ENCODE measurements at places on chromosomes 5 and 9.

GRCh38 chr5:171415115-171415730, 4.2 kb upstream of the FGF18 start:
- peak; percentile 41 for DNase-seq

- DNase-seq: peak; percentile 65
These were observed 19.3 kb downstream of the KCNIP1 start for GRCh38 chr5:170523142-170523551.

GRCh38 chr5:65981969-65982619, 55.7 kb downstream of the ERBIN start:
- no peak for DNase-seq

DNA sequence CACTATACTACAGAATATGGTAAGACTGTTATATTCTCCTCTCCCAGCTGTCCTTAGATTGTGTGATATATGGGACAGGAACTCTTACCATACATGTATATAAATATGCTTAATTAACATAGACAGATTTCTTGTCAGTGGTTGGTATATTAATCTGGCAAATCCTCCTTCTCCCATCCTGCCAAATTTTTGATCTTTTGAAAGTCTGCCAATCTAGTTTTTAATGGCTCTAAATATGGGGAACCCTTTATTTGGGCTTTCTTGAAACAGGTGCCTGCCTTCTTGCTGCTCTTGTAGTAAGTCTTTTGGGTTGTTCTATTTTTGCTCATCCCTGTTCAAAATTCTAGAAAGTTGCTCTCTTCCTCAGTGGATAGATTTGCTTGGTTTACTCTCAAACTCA, 63.5 kb downstream of the SPATA31D1 start:
- DNase-seq: no peak

GRCh38 chr5:132230871-132231270, 3.2 kb upstream of the P4HA2 start:
- DNase-seq: peak; percentile 2

- no peak for DNase-seq
These were observed 50.0 kb downstream of the RAI14 start for GRCh38 chr5:34706084-34706483.

DNA sequence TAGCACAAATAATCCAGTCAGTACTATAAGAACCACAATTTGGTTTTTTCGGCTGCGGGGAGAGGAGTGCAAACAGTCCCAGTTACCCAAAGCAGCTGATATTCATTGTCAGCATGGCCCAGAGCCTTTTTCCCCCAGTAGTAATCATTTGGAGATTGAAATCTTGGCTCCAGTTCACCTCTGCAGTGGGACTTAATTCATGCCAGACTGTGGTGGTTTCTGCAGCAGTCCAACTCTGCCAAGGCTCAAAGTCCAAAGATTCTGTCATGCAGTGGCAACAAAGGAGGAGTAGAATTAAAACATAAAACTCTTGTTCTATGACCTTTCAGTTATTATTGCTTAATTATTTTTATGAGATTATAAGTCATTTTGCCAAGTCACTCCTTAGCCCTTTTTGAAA, 25.0 kb upstream of the TRIM36 start:
- no peak for DNase-seq

DNA sequence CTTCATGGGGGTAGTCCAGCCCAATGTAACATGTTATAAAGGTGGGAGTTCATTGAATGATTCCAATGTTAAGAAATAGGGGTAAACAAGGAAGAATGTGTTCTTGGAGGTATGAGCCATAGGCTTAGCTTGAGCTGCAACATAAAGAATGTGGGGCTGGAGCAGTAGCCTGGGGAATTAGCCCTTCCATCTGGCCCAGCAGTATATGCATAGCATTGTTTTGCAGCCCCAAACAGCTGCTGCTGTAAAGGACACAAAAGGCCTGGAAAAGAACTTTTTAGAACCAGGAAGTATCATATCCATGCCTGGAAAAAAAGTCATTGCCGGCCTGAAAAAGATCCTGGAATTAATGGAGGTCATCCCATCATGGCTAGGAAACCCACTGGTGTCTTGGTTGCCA, 55.8 kb upstream of the SMARCA2 start:
- DNase-seq: peak; percentile 64

GRCh38 chr5:113276493-113276892, 158.3 kb downstream of the TSSK1B start:
- no peak for DNase-seq

DNA sequence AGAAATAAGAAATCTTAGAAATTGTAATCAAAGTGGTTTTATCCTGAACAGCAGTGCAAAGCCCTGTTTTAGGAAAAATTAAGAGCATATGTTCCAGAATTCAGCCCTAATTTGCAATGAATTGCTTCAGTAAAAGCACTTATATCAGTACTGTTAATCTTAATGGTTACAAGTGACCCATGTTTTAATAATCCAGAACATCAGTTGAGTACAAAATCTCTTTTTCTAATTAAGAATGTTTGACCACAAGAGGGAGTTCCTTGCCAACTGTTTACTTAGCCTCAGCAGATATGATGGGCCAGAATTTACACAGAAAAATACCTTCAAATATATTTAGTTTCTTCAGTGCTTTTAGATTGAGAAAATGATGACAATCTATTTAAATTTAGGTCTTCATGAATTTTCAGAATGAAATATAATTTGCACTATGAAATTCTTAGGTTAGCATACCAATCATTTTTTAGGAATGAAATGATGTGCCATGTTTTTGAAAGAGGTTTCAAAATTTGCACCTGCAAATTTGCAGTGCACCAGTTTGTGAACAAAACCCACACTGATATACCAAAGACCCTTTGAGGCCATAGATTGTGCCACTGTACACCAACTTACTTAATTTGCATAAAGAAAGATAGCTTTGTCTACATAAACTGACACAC, 926.3 kb upstream of the ARRDC3 start:
- no peak for DNase-seq

DNA sequence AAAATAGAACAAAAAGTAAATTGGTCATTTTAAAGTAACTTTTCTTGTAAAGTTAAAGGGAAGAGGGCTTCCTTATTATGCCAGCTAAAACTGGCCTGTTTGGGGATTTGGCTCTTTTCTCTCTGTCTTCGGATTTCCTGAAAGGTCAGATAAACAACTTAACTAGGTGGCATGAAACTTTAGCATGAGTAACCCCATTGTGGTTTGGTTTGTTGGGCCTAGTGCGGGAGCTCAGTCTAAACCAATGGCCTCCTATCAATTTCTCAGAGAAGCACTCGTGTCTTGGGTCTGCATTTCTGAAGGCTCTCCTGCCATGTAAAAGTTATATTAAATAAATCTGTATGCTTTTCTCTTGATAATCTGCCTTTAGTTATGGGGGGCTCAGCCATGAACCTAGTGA, 48.5 kb upstream of the ANKH start:
- no peak for DNase-seq

DNA sequence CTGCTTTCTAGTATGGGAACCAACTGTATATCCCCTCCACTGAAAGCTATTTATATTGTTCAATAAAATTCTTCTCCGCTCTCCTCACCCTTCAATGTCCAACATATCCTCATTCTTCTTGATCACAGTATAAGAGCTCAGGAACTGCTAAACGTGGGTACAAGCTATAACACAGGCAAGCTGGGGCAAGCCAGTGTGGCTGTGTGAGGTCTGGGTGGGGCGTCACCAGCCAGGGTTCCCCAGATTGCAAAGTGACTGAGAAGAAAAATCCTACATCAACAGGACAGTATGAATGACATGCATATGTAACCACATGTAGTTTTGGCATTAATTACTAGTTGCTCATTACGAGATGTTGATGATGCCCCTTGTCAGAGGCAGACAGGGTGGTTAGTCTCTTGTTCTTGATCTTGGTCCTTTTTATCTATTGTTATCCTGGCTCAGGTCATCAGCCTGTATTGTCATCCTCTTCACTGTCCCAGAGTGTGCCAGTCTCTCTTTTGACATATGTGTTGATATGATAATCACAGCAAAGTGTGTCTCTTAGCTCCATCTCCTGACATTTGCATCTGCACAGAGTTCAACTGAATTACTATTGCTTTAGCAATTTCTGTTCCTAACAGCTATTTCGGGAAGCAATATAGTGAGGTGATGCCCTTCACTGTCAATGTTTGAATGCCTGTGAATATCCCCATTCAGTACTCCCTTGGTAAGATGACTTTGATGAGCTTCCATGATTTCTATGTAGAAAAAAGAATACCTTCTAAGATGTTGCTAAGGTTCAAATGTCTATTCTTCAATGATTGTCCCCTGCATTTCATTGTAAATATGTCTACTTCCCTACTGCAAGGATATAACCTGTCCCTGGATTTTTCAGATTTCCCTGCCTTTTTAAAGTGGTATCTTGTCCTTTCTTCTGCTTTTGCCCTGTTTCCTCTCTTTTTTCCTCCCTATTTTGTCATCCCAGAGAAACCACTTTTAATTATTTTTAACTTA, 140.3 kb downstream of the MAT2B start:
- no peak for DNase-seq

GRCh38 chr5:113296676-113297075, 138.1 kb downstream of the TSSK1B start:
- DNase-seq: no peak

- DNase-seq: no peak
These were observed 34.3 kb downstream of the ERMP1 start for GRCh38 chr9:5798581-5798980.

DNA sequence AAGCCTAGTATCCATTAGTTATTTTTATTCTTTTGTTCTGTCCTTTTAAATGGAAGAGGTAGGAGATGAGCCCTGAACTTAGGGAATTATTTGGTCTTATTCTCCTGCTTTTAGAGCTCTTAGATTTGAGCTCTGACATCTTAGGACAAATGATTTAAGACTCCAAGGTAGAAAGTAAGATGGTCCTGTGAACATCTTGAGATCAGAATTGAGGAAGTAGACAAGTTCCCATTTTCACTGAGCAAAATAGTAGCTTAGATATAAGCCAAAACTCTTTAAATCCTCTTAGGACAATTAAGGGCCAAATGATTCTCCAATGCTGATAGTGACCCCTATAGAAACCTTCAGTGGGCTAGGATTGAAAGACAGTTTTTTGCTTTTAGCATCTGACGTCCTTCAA, 53.0 kb upstream of the RUSC2 start:
- no peak for DNase-seq

Data from right hindlimb (tissue), 1 donor.